ENCODE measurements at places on chromosomes 16 and 17.

GRCh38 chr16:88065747-88066142, 114.5 kb downstream of the BANP start:
- no peak for DNase-seq

DNA sequence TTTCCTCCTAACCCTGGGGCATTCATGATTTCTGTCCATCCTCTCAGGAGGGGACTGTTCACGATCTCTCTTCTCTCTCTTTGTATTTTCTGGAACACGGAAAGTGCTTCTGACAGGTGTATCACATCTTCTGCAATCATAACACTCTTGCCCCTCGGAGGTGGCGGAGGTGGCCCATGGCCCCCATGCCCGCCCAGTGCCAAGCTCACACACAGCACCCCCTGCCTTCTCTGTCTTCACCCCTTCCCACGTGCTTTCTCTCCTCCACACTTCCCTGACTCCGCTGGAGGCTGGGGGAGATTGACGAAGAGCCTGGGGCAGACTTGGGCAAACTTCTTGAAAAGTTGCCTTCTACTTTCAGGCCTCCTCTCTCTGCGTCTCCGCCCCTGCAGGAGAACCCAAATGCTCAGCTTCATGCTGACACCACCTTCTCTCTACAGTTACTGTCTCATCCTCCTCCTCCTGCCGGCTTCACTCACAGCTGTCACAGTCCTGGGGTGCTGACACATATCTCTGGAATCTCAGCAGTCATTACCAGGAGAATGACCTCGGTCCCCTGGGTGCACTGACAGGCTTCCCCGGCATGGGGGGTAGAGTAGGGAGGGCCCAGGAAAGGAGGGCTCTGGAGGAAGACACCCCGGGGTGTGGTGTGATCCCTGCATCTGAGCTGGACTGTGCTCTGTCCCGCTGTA, 127.1 kb downstream of the ENGASE start:
- DNase-seq = no peak

GRCh38 chr17:68718465-68718864, 117.3 kb upstream of the FAM20A start:
- DNase-seq = no peak

- DNase-seq = no peak
Observed at GRCh38 chr16:29744541-29745101, 1.2 kb downstream of the C16orf54 start.

GRCh38 chr17:7477392-7478275, 1.8 kb downstream of the ZBTB4 start:
- no peak for DNase-seq

GRCh38 chr16:81623365-81624102, 155.6 kb upstream of the PLCG2 start:
- DNase-seq = no peak

- DNase-seq = no peak
Observed at GRCh38 chr17:3968886-3969524, 4.8 kb upstream of the ATP2A3 start.

- no peak for DNase-seq
Observed at GRCh38 chr17:4551141-4551540, 4.0 kb downstream of the MYBBP1A start.

- no peak for DNase-seq
Observed at GRCh38 chr16:65500007-65500406, 378.1 kb upstream of the CDH11 start.

GRCh38 chr17:44878627-44879221, 20.5 kb downstream of the EFTUD2 start:
- no peak for DNase-seq

- DNase-seq = no peak
Observed at GRCh38 chr17:79690988-79691836, 39.5 kb upstream of the ENPP7 start.

DNA sequence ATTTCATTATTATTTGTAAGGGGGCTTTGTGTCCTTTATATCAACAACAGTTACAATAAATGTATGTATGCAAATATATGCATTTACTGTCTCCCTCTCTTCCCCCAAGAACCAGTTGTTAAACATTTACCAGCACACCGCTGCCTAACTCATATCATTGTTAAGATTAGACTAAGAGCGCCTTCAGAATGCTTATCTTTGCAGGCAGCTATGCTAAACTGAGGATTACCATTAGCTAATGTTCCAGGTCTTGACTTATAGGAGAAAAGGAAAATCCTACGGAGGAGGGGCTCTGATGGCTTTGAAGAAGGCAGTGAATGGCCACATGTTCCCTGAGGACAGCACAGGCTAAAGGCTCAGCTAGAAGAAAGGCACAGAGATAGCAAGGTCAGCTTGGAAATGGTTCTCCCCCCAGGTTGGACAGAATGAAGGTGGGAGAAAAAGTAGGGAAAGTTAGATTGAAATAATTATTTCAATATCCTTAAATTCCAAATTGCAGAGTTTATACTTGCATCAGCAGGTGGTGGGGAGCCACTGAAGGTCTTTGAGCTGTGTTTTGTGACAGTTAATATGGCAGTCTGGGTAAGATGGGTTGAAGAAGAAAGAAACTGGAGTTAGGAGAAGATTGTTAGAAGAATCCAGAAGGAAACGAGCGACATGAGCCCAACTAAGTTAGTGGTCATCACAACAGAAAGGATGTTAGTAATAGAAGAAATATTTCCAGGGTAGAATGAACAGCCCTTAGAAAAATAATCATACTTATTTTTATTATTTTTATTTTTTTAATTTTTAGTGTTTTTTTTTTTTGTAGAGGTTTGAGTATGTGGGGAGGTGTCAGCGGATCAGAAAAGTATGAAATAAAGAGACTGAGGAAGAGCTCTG, 87.0 kb upstream of the MAF start:
- peak; percentile 75 for DNase-seq

GRCh38 chr16:28495795-28496749, 1.6 kb downstream of the APOBR start:
- DNase-seq = no peak

- no peak for DNase-seq
Observed at GRCh38 chr17:8292639-8293395, 2.4 kb downstream of the SLC25A35 start.

DNA sequence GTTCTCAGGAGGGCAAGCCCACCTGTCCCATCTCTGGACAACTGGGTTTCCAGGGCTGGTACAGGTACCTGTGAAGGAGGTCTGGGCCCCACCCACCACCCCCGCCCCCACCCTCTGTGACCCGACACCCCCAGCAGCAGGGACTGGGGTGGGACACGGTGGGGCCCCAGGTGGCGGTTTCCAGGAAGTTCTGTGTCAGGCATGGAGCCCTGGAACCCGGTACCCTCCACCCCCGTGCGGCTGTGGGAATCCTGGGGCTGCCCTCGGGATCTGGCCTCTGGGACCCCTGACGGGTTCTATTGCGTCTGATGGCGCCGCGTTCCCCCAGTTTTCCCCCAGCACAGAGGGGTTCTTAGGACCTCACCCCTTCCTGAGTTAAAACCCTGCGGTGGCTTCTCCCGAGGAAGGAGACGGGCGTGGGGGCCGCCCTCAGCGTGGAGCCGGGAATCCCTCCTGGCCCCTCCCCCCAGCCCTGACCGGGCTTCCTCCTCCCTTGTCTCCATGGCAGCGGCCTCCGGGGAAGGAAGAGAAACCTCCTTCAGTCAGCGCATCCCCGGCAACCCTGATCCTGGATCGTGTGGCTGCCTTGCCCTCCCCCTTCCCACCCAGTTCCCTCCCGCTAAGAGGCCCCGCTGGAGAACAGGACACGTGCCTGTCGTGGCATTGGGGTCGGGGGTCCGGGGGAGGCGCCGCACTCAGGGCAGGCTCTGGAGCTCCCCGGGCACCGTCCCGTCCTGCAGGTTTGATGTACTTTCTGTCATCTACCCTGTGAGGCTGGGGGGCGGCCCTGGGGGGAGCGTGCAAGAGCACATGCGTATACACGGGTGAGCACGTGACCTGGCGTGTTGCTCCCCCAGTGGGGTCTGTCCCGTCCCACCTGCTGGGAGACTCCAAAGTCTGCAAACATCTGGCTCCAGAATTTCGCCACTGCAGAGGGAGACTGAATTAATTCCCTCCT, 30.3 kb downstream of the CACNA1H start:
- no peak for DNase-seq

- DNase-seq = no peak
Observed at GRCh38 chr16:78903843-78904242, 696.7 kb downstream of the MAF start.

GRCh38 chr17:28533091-28533807, 19.2 kb downstream of the UNC119 start:
- DNase-seq = no peak

DNA sequence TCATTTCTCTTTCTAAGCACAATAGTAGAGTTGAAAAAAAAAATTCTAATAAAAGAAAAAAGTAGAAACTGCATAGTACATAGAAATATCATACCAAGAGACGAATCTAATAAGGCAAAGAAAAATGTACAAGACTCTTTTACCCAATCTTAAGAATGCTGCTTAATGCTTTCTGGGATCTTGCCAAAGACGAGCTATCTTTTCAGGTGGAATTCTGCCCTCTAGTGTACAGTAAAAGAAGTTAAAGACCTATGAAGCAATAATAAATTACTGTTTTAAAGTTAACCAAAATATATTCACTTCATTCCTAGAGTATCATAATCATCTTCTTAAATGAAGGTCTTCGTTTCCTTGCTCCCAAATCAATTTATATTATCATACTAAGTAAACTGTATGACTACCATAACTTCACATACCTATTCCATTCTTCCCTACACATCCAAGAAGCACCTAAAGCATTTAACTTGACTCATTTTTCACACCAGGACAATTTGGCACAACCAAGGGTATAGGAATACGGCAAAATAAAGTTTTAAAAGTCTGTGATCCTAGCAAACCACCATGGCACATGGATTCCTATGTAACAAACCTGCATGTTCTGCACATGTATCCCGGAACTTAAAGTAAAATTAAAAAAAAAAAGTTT, 47.7 kb downstream of the CFDP1 start:
- DNase-seq = no peak

DNA sequence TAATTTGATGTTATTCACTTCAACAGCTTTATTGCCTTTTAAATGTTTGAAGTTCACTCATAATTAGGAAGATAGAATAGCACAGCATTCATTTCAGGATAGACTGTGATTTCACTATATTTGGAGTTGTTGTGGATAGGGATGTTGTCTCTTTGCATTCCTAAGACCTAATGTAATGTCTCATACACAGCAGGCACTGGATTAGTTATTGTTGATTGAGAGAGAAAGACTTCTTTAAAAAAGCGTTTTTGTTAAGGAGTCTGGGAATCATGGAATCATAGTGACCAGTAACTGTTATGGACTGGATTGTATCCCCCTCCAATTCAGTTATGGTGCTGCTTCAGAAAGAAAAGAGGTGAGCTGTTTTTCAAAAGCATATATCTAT, 122.0 kb downstream of the USP22 start:
- DNase-seq = no peak

DNA sequence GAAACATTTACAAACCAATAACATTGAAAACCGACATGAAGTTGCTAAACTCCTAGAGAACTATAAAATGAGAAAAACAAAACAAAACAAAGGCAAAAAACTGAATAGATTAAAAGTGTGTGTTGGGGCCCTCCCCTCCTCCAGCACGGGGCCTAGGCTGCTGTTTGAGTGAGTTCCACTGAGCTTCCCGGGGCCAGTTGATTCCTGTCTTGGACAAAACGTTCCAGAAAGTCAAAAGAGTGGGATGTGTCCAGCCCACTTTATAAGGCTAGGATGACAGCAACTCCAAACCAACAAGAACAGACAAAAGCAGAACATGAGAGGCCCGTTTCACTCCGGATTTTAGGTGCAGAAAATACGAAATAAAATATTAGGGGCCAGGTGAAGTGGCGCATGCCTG, 11.6 kb upstream of the CSNK1D start:
- DNase-seq = no peak

DNA sequence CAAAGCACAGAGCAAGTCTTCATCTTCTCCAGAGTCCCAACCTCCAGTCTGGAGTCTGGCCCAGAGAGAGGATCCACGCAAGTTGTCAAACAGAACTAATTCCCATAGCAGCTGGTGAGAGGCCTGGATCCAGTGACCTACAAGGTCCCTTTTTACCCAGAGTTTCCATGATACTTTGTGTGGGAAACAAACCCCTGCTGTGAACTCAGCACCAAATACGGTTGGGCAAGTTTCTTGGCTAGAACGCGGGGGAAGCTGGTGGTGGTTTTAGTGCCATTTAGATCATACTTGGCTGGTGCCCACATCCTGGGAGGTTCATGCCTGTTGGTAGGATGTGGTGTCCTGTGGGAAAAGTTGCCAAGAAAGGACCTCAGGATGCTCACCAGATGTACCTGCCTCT, 18.1 kb downstream of the TMC7 start:
- no peak for DNase-seq

All from esophagus muscularis mucosa (tissue), 4 donors.